ENCODE measurements at places on chromosomes 6 and 20.

DNA sequence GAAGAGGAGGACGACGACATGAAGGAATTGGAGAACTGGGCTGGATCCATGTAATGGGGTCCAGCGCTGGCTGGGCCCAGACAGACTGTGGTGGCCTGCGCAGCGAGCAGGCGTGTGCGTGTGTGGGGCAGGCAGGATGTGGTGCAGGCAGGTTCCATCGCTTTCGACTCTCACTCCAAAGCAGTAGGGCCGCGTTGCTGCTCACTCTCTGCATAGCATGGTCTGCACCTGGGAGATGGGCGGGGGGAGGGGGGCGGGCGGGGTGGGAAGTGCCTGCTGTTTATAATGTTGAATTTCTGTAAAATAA, 42.3 kb downstream of the CHMP4B start:
- DNase-seq, result no peak

GRCh38 chr20:63751471-63752271, 12.1 kb downstream of the SLC2A4RG start:
- no peak for DNase-seq

GRCh38 chr20:58457083-58457695, 58.0 kb downstream of the APCDD1L start:
- DNase-seq, result no peak

DNA sequence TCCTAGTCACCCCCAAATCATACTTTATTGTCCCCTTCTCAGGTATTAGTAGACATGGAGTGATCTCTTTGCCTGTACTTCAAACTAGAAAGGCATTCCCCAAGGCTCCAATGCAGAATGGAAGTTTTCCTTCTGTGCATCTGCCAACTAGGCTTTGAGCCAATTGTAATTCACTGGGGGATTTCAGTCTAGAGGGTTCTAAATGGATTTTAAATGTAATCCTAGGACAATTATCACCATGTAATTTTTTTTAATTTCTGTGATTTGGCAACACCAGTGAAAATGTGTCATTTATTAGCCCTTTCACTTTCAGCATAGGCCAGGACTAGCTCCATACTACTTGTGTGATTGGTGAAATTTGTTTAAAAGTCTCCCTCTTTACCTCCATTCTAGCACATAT, 557.6 kb upstream of the MARCKS start:
- DNase-seq, result no peak

DNA sequence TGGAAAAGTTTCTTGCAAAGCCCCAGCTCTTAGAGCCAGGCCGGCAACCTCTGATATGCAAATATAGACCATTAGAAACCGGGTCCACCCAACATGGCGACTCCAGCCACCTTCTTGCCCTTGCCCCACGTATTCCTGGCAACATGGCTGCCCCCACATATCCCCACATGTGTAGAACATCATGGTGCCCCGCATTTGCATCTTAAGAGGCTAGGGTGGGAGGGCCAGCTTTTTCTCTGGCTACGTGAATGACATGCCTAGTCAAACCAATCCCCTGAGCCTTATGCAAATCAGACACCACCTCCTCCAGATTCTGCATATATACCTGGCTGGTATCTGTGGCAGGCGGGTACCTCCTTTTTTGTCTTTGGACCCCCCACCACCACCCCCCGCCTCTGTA, 106.1 kb upstream of the PTPRT start:
- DNase-seq, result no peak

DNA sequence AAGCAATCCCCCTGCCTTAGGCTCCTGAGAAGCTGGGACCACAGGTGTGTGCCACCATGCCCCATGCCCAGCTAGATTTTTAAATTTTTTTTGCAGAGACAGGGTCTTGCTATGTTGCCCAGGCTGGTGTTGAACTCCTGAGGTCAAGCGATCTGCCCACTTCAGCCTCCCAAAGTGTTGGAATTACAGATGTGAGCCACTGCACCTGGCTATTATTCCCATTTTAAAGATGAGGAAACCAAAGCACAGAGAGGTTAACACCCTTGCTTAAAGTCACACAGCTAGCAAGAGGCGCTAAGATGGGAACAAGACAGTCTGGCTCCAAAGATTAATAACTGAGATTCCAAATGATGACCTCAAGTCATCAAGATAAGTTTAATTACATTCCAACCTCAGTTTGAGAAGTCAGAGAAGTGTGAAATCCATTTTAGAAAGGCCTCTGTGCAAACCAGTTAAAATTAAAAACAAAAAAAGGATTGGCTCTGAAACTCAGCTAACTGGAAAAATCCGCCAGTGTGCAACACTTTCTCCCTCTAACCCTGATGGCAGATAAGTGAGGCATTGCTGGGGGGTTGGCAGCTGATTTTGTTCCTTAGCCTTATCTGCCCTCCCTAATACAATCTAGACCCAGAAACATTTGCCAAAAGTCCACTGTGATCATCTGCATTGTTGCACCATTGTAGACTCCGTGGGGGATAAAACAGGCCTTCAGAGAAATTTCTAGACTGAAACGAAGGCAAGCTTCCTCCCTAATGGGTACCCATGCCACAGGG, 55.5 kb downstream of the CPNE5 start:
- DNase-seq, result no peak

DNA sequence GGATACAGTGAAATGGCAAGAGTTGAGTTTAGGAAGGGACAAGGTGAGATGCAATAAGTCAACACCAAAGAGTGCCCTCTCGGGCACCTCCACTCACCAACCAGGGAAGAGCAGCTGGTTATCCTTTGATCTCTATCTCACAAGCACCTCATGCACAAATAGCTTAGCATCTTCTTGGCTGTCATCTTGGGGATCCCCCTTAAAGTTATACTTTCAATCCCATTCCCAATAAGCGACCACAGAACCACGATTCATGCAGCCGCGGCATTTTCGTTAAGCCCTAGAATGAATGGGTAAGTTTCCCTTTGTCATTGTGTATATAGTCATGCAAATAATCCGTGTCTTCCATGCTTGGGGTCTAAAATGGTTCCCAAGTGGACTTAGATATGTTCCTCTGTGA, 73.5 kb downstream of the ADTRP start:
- DNase-seq, result no peak

DNA sequence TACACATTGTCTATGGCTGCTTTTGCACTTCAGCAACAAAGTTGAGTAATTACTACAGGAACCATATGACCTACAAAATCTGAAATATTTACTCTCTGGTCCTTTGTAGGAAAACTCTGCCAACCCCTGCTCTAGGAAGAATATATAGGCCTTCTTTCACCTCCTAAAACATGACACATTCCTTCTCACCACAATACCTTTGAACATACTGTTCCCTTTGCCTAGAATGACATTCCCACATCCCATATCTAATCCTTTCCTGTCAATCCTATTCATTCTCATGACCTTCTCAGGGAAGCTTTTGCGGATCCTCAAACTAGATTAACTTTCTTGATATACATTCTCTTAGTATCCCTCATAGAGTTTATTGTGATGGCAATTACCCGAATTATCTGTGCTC, 18.0 kb upstream of the NCOA6 start:
- no peak for DNase-seq

- no peak for DNase-seq
Measured at GRCh38 chr20:48556956-48557355, 270.8 kb downstream of the PREX1 start.

GRCh38 chr20:11136691-11137090, 462.9 kb upstream of the JAG1 start:
- DNase-seq, result no peak

GRCh38 chr6:124682751-124683150, 279.5 kb upstream of the RNF217 start:
- DNase-seq, result no peak

DNA sequence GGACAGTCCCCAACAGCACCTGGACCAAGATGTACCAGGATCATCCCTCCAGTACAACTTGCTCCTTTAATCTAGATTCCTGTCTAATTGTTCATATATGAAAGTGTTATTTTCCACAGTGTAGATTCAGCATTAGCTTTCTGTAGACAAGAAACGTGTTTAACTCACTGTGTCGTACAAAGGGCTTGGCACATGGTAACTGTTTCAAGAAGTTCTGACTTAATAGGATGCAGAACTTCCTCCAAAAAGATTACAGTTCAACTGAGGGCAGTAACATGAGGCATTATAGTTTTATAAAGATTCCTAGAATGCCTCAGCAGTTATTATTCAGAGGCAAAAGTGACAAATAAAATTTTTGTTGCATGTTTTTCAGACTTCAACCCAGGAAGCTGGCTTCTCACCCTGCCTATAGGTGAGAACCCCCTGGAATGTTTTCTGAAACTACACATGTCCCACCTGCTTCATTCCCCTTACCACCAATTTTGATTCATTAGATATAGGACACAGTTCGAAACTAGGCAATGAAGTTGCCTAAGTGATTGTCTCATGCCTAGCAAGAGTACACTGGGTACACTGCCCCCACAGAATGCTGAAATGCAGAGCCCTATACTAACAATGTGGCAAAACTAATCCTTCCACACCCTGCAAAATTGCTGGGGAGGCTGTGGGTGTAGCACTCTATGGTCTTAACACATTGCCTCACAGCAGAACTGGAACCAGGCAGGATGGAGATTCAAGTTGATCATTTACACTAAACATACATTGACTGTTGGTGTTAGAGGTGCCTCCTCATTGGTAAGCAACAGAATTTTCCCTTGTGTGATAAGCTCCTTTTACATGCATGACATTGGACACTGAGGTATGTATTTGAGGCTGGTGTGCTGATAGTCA, 22.6 kb upstream of the SH3BGRL2 start:
- no peak for DNase-seq

DNA sequence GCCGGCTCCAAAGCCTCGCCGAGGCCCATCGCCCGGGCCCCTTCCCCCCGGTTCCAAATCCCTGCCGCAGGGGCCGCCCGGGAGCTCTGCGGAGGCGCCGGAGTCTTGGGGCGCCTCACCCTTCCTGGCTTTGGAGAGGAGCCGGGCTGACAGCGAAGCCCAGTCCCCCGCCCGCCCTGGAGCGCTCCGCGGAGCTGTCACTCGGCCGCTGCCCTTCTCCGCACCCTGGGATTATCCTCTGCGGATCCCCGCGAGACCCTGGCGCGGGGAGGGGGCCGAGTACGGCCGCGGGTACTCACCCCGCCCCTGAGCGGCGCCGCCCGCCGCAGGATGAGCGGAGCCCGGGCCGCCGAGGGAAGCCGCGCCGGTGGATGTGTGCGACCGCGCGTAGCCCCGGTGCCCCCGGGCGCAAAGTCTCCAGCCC, 343 bp downstream of the SNAP91 start:
- no peak for DNase-seq

GRCh38 chr20:58092871-58093270, 135.6 kb downstream of the ANKRD60 start:
- no peak for DNase-seq

DNA sequence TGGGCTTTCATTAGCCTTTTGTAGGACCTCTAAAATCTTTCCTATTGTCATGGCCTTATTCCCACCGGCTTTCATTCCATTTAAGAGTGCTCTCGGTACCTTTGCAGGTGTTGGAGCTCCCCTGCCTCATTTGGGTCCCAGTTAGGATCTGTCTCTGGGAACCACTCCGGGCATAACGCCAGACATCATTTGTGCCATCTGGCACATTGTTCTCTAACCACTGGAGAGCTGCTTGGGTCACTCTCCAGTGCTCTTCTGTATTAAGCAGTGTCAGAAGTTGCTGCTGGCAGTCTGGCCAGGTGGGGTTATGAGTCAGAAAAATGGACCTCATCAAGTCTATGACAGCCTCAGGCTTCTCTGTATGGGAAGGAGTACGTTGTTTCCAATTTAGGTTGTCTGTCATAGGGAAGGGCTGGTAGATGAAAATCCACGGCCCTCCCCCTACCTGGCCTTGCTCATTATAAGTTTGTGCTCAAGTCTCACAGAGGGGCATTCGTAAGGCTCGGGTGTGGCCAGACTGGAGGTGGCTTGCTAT, 62.9 kb upstream of the MOCS1 start:
- DNase-seq, result no peak

- DNase-seq, result no peak
Measured at GRCh38 chr6:146700078-146700686, 101.4 kb downstream of the ADGB start.

GRCh38 chr6:31712296-31712695, 2.9 kb upstream of the LY6G6D start:
- DNase-seq, result no peak

GRCh38 chr20:12159261-12159660, 241.6 kb downstream of the BTBD3 start:
- DNase-seq, result no peak

GRCh38 chr6:169075211-169075914, 178.3 kb downstream of the THBS2 start:
- no peak for DNase-seq

DNA sequence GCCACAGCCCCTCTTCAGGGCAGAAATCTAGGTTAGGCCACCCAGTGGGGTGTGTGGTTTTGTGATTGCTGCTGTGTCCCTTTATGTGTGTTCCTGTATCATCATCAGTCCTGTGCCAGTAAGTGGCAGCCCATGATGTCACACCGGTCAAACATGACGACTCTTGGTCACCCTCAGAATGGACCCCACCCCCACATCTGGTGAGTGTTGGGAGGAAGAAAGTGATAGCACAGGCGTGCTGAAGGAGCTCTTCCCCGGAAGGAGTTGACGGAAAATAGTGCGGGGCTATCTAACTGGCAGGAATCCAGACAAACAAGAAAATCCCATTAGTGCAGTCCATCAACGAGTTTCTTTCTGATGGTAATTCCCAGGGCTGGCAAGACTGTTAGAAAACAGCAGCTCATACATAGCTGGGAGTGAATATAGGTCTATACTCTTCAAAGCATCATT, 33.4 kb upstream of the IL17A start:
- no peak for DNase-seq

- no peak for DNase-seq
Measured at GRCh38 chr20:2760952-2761305, 39.5 kb downstream of the CPXM1 start.

DNA sequence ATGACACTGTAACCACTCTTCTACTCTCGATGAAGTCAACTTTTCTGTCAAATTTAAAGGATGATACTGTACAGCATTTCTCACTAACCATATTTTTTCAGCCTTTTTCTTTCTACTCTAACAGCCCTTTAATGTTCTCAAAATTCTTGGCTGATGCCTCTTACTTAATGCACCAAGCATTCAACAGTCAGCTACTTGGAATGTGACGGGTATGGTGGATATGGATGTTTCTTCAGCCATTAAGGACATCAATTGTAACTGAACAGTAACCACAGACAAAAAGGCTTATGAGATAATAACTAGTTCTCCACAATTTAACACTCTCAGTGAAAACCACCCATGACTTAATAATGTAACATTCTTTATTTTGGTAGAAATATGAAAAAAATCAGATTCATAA, 467.2 kb upstream of the ZNF337 start:
- no peak for DNase-seq

GRCh38 chr6:29071831-29072723, 15.0 kb downstream of the OR2B3 start:
- DNase-seq, result no peak

DNA sequence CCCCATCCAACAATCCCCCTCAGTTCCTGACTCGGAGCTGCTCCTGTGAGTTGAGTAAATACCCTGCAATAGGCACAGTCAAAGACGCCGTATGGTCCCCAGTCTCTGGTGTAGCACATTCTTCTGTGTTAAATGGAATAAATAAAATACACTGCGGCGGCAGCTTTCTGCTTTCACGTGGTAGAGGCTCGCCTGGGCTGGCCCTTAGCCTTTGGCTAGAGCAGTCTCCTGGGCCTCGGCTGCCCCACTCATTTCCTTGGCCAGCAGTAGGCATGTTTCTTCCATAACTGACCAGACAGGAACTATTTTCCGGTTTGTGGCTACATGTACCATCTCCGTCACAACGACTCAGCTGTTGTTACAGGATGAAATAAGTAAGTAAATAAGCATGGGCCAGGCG, 20.7 kb downstream of the SERPINB6 start:
- DNase-seq, result no peak

Data from stimulated activated CD8-positive, alpha-beta memory T cell treated with anti-CD3 and anti-CD28 coated beads, Interleukin-7, amount 100 ng/mL, for 4 hours (primary cell).